Umbilical cord (tissue), 2 donors: ENCODE measurements at places on chromosomes 11 and 22.
A peak's percentile ranks its signal among the peaks of the same experiment; 100 is the strongest.

DNA sequence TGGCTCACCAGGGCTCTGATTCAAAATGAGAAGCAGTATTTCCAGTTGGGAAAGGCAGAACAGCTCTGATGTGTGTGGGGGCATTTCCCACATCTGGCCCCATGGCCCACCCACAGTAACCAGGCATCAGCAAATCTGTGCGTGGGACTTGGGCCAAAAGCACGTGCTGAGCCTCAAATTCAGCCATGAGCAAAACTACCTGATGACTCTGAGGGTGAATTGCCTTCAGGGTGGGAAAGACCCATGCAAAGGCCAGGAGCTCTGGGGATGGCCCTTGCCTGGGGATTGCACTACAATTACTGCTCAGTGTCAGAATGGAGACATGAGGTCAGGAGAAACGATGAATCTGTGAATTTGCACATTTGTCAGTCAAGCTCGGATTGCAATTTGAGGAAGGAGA is 20.9 kb downstream of the TP53AIP1 start:
- no peak for DNase-seq

GRCh38 chr11:128871168-128871610 is 4.1 kb upstream of the KCNJ1 start:
- DNase-seq: no peak

DNA sequence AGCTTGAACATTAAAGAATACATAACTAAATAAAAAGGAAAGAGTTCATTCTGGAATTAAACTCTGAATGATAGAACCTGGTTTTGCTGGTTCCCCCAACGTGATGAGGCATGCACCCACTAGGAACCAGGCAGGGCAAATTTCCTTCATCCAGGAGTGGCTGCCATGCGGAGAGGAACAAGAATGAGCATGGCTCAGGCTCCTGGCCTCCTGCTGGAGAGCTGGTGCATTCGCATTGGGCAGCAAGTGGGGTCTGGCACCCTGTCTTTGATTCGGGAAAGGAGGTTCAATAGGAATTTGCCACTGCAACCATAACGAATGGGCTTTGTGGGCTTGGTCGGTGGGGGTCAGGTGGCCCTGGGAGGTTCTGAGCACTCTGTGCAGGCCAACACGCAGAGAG is 169.8 kb upstream of the TENM4 start:
- no peak for DNase-seq

GRCh38 chr11:94593030-94593429 is 25.9 kb downstream of the PIWIL4 start:
- DNase-seq: no peak

DNA sequence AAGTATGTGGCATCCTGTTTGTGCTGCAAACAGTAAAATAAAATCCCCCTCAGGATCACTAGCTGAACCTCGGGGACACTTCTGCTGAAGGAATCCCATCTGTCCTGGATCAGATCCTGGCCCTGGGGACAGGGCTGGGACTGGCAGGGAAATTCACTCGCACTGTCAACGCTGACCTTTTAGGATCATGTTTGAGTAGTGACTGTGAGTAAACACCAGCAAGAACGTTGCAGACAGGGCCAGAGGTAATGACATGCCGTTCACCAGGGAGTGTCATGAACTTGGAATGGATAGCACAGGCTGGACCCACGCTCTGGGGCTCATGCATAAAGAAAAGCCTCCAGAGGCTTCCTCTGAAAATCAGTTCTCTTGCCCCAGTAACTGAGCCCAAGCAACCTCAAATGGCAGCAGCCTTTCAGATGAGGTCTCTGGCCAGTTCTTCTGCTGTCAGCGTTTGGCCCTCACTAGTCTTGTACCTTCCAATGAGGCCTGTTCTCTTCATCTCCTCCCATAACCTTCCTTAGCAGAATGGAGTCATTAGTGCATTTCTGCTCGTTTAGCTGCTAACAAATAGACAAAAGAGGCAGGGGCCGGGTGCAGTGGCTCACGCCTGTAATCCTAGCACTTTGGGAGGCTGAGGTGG is 51.0 kb upstream of the BARX2 start:
- no peak for DNase-seq

DNA sequence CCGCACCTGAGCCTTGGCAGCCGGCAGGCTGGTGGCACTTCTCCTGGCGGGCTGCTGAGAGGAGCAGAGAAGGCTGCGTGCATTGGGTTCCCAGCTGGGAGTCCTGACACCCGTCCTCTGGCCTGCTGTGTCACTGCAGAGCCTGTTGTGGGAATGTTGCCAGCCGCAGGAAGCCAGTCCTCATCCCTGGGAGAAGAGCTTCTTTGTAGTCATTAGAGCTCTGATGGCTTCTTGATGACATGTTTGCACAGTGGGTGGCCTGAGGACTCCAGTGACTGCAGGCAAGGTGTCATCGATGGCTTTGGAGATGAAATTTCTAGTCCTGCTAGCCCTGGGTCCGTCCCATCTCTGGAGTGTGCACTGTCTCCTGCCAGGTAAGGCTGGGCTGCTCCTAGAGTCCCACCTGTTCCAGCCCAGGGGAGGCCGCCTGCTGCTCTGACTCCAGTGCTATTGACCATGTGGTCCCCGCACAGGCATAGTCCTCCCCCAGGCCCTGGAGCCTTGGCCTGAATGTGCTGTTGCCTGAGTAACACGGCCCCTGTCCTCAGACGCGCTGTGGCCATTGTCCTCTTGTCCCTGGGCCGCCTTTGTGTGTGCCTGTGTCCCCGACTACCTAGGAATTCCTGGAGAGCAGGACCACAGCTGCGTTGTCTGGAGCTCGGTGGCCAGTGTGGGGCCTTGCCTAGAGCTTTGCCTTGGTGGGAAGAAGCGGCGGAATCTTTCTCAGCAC is 129.2 kb downstream of the CACNA1I start:
- DNase-seq: no peak

DNA sequence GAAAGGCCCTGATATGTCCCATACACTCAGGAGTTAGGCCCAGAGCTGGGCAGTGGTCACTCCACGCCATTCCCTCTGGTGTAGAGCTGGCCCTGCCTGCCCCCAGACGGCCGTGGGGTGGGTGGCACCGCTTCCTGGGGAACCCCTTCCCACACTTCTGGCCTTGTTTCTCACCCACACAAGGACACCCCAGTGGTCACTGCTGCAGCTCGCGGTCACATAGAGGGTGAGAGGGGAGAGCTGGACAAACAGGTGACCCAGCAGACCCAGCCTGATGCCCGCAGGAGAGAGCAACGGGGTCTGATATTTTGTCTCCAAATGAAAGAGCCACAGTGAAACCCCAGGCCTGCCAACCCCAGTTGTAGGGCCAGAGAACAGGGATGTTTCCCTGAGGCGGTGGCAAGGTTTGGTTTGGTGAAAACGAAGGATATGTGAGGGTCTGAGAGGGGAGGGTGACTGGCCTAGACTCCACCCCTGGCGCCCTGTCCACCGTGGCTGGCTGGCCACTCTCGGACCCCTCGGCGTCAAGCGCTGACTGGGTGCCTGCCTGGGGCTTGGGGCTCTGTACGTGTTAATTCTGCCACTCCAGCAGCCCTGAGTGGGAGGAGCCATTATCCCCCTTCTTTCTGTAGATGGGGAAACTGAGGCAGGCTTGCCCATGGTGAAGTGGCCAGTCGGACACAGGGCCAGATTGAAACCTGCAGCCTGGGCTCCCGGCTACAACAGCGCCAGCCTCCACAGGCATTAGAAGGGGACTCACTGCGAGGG is 71.0 kb upstream of the PPARA start:
- DNase-seq: no peak

GRCh38 chr11:113084297-113084696 is 123.1 kb downstream of the NCAM1 start:
- DNase-seq: no peak

DNA sequence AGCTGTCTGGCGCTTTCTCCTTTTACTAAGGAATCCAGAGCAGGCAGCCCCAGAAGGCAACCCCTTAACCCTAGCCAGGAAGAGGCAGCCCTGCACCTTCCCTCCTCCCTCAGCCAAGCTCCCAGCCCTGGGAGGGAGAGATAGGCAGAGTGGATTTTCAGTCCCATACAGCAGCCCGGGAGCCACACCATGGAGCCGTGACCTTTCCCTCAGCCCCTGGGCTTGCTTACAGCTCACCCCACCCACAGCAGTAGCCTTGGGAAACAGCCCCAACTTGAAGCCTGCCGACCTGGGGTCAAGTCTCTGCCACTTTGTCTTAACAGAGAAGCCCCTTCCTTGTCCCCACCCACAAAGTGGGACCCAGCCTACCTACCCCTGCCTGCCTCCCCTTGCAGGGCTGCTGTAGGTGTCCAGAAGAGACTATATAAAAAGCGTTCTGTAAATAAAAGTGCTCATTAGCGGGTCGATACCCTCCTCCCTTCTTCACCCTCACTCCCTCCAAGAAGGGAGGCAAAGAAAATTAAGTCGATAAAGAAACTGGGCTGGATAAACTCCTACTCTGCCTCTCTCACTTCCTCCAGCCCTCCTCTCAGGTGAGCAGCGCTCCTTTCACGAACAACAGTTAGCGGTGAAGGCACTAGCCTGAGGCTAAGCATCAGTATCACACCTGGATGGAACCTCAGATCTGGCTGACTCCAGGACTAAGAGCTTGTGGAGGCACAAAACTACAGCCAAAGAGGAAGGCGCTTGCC is 4.2 kb downstream of the TST start:
- DNase-seq: no peak

DNA sequence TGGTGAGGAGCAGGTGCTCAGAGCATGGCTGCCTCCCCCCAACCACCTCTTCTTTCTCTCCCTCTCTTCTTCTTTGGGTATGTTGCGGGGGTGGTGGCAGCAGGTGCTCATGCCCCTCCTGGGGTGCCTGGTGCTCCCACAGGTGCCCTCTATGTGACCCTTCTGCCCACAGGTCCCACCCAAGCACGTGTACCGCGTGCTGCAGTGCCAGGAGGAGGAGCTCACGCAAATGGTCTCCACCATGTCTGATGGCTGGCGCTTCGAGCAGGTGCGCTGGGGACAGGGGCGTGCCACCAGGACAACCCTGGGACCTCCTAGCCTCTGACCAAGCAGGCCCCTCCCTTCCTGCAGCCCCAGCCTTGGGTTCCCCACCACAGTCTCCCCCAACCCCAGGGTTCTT is 5.7 kb downstream of the KCTD17 start:
- DNase-seq: no peak

DNA sequence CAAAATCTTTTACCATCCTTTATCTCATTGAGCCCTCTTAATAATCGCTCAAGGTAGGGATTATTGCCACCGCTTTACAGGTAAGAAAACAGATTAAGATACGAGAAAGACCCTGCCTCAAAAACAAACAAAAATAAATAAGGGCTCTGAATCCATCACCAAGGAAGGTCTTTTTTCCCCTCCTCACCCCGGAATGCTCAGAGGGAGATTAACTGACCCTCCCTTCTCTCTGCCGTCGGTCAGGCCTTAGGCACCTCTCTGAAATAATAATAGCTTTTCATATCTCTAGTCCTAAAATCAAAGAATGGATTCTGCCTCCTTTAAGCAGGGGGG is 620 bp upstream of the ATG2A start:
- DNase-seq: no peak

DNA sequence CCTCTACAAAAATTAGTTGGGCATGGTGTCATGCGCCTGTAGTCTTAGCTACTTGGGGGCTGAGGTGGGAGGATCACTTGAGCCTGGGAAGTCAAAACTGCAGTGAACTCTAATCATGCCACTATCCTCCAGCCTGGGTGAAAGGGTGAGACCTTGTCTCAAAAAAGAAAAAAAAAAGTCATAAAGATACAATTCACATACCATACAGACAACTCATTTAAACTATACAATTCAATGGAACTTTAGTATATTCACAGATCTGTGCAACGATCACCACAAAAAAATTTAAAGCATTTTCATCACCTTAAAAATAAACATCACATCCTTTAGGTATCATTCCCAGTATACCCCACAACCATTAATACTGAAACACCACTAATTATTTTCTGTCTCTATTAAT is 201.2 kb downstream of the PGR start:
- DNase-seq: no peak

GRCh38 chr11:83008581-83008923 is 63.1 kb downstream of the RAB30 start:
- DNase-seq: no peak

DNA sequence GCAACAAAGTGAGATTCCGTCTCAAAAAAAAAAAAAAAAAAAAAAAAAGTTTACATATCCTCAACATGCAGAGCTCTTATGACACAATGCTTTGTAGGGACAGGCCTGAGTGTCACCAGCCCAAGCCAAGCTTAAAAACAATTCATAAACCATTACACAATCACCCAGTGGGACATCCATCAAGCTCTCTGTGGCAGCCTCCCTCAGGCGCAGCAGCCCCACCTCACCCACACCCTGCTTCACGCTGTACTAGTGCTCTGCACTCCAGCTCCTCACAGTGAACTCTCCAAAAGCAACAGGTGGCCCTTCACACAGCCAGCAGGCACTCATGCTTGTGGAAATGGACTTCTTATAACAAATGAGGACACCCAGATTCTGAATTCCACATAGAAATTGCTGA is 3.5 kb upstream of the FOXRED2 start:
- DNase-seq: no peak

DNA sequence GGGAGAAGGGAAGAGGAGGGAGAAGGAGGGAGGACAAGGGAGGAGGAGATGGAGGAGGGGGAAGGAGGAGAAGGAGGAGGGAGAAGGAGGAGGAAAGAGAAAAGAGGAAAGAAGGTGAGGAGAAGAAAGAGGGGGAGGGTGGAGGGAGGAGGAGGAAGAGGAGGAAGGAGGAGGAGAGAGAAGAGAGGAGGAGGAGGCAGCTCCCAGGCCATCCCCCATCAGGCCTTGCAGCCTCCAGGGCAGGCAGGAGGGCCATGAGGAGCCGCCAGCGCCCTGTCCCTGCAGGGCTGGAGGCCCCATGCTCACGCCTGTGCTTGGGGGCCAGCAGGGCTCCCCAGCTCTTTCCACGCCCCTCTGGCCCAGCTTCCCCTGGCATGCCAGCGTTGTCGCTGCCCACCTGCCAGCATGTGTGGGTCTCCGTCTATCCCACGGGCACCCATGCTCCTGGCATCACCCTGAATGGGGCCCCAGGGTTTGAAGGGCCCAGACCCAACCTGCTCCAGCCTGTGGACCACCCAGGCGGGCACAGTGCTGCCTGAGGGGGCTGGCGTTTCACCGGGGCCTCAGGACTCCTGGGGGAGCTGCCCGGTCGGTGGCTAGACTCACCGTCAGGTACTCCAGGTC is 5.2 kb downstream of the TSPAN32 start:
- DNase-seq: peak; percentile 91

- no peak for DNase-seq
These were observed 89.5 kb downstream of the CDKN1C start for GRCh38 chr11:2796091-2796490.

DNA sequence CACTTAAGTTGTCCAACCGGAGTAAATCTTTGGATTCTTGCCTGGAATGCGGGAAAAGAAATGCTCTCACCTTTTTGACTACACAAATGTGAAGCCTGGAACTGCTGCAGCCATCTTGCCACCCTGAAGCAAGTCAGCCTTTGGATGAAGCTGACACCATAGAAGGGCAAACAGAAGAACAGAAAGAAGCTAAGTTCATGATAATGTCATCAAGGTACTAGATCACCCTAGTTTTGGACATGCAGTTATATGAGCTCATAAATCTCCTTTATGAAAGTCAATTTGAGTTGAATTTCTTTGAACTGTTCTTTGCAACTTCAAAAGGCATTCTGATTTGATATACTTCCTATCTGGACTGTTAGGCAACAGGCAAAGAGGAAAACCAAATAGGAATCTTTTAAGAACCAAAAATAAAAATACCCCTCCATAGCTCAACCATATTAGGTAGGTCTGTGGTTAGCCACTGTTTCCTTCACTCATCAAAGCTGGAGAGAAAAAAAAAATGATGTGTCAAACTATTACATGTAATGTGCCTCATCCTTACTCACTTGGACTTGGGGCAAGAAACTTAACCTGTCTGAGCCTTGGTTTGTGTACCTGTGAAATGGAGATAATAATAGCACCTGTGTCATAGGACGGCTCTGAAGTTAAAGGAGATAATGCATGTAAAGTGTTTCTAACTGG is 91.9 kb downstream of the WT1 start:
- no peak for DNase-seq

GRCh38 chr11:39139581-39139980 is 2319.9 kb downstream of the LRRC4C start:
- DNase-seq: no peak
